ENCODE measurements at places on chromosomes 5 and 9.

- no peak for ATAC-seq
Observed at GRCh38 chr9:92247981-92248380, 45.5 kb downstream of the IARS1 start.

- ATAC-seq: no peak
Observed at GRCh38 chr5:158175934-158176481, 317.1 kb upstream of the CLINT1 start.

DNA sequence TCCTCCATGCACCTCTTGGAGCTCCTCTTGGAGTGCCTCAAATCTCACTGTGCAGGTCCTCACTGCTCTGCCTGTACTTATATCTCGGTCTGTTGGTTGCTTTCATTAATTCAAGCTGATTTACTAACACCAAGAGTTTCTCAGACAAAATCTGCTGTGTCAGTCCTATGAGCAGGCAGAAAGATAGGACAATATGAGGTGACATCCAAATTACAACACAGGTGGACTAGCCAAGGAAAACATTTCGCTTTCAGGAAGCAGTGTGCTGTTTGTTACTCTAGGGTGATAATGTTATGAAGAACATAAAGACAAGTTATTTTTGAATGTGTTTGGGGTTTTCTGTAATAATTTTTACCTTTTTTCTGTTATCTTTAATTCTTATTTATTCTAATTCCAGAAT, 264.1 kb upstream of the ANKH start:
- ATAC-seq: no peak

DNA sequence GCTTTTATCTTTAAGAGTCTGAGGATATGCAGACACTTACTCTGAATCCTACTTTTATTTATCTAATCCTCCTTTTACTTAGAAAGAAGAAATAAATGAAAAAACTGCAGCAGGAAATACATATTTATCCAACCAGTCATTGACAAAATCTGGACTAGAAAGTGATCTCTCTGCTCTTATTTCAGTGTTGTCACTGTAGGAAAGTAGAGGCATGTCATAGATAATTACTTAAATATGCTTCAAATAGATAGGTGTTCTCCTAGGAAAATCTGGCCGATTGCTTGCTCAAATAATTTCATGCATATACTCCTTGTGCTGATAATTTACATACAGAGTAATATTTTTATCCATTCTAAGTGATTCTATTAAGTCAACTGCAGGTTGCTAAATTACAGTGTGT, 2001.9 kb upstream of the C9orf72 start:
- no peak for ATAC-seq

DNA sequence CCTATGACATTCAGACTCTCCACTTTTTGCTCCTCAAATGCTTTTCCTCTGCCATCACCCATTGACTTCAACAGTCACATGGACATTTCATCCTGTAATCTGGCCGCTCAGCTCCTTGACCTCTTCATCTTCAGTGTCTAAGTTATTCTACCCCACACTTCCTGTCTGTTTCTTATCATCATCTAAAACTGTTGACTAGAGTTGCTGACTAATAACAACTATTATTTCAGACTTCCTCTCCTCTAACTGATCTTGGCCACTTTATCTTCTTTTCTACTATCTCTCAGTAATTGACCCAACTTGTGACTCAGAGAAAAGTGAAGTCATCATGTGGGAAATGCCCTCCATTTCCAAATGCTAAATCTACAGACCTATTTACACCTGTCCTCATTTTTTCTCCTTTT, 254.7 kb upstream of the TRPC7 start:
- ATAC-seq: no peak

GRCh38 chr9:121038362-121038761, 11.7 kb downstream of the C5 start:
- ATAC-seq: no peak

GRCh38 chr5:133884569-133885311, 83.7 kb downstream of the C5orf15 start:
- ATAC-seq: no peak

- no peak for ATAC-seq
Observed at GRCh38 chr5:26388976-26389375, 649.4 kb downstream of the CDH9 start.

- ATAC-seq: peak; percentile 81
Observed at GRCh38 chr9:112065806-112066606, 109.1 kb downstream of the SUSD1 start.

GRCh38 chr5:171444582-171444981, 25.1 kb downstream of the FGF18 start:
- ATAC-seq: peak; percentile 44

DNA sequence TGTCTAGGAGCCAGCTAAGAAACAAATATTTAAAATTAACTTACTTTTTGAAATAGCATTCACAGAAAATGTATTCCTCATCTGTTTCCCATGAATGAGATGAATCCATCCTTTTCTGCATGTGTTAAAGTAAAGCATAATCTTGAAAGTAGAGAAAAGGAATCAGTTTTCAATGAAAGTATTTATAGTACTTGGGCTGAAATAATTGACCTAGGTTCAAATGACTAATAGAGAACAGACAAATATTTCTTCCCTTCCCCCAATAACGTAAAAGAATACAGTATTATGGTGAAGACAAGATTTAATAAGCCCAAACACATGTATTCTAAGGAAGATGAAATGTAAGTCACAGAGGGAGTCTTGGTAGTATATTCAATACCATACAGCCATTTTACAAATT, 403.5 kb downstream of the ZNF608 start:
- ATAC-seq: no peak

Data from esophagus mucosa (tissue), 1 donor.